ENCODE measurements at places on chromosomes 1 and 21.

GRCh38 chr1:100773444-100773843, 53.9 kb downstream of the VCAM1 start:
- no peak for DNase-seq

DNA sequence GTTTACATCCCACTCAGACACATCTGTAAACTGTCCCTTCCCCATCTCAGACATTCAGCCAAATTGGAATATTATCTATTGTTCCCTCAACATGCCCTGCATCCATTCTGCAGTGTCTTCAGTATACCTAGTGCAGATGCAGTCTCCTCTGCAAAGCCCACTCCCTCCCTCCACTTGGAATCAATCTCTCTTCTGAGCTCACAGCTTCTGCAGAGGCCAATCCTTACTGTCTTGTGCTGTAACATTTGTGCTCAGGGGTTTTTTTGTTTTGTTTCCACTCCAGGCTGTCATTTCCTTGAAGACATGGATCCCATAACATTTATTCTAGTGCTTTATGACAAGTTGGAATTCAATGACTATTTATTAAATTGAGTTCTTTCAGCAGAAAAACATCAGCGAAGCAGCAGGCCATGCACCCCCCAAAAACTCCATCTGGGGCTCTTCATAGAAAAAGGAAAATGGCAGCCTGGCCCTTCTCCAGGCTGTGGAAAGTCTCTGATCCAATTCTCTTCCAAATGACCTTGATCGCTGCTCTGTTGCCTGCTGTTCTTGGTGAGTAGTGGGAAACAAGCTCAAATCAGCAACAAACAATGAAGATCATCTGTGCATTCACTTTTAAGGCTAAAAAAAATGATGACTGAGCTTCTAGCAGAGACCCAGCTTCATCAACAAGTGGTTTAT, 8.7 kb downstream of the C4BPA start:
- DNase-seq = no peak

DNA sequence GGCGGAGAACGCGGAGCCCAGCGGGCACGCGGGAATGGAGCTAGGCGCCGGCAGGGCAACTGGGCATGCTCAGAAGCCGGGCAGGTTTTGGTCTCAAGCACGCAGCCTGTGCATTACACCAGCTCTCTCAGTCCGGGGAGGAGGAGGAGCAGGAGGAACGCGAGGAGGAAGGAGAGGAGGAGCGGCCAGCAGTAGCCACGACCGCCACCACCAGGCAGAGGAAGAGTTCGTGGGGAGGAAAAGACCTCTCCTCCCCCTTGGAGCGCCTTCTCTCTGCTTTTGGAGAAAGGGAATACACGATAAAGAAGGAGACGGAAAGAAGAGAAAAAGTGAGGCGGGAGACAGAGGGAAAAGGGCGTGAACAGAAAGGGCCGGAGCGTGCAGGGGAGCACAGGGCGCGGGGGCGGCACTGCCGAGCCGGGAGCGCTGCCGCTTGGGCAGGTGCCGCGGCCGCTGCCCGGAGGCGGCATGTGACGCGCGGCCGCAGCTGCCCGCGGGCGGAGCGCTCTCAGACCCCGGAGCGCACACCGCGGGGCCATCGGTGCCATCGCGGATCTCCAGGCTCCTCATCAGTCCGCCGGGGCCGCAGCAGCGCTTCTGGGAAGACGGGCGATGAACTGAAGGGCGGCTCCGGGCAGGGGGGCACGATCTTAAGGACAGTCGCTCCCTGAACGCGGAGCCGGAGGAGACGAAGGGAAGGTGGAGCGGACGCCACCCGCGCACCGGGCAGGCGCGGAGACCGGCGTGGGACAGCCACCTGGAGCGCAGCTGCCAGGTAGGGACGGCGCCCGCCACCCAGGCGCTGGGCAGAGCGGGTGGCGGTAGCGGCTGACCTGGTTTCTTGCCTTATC, at the start of gene CHRM3:
CHRM3 (plus strand) TSS at position 116 of the 851 bp plus-strand sequence. CDS start 520,884 bp downstream, outside the sequence.
- peak; percentile 12 for DNase-seq

DNA sequence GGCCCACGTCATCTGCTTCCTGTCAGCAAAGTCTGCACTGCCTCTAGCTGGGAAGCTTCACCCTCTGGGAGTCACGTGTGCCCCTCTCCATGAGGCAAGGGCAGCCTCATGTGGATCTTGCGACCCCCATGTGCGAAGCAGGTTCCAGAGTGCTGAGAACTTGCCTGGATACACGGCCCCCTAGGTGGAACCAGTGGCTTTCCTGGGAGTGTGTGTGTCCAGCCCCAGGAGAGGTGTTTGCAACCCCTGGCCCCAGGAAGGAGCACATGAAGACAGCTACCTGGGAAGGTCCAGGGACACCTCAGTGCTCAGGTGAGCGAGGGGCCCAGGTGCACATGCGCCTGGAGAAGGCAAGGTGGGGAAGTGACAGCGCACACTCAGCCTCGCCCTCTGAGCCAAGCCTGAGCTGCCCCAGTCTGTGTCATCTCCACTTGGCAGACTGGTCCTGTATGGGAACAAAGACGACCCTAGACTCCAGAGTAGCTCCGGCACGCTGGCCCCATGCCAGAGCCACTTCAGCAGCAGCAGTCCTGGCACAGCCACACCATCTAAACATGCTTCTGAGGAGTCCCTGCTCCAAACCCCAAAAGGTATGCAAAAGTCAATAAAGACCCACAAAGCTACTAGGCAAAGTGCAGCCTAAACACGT, 8.9 kb downstream of the LSS start:
- no peak for DNase-seq

- DNase-seq = peak; percentile 93
Measured at GRCh38 chr1:16175610-16176553, 20.0 kb upstream of the EPHA2 start.

GRCh38 chr1:76644139-76644538, 223.1 kb upstream of the ST6GALNAC5 start:
- no peak for DNase-seq

DNA sequence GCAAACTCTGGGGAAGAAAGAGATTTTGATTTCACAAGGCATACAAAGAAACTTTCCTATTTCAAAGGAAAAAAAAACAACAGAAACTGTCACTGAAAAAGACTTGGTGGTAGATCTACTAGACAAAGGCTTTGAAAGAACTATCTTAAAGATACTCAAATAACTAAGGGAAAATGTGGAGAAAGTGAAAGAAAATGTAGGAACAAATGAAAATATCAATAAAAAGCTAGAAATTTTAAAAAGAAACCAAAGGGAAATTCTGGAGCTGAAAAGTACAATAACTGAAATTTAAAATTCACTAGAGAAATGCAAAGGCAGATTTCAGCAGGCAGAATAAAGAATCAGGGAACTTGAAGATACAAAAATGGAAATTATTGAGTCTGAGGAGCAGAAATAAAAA, 6.2 kb downstream of the COL6A2 start:
- no peak for DNase-seq

- no peak for DNase-seq
Measured at GRCh38 chr1:1847061-1847850, 43.6 kb downstream of the GNB1 start.

DNA sequence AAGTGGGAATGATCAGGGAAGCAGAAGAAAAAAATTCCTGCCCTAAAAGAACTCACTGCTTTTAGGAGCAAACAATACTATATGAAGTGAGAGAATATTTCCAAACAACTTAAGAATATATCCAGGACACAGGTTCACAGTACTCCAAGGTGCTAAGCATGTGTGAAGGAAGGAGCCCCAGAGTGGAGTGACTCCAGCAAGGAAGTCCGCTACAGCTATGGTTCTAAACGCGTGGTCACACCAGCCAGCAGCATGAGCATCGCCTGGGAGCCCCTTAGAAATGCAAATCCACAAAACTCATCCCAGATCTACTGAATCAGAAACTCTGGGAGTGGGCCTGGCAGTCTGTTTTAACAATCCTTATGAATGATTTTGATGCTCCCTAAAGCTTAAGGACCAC, 36.1 kb downstream of the GADD45A start:
- DNase-seq = no peak

DNA sequence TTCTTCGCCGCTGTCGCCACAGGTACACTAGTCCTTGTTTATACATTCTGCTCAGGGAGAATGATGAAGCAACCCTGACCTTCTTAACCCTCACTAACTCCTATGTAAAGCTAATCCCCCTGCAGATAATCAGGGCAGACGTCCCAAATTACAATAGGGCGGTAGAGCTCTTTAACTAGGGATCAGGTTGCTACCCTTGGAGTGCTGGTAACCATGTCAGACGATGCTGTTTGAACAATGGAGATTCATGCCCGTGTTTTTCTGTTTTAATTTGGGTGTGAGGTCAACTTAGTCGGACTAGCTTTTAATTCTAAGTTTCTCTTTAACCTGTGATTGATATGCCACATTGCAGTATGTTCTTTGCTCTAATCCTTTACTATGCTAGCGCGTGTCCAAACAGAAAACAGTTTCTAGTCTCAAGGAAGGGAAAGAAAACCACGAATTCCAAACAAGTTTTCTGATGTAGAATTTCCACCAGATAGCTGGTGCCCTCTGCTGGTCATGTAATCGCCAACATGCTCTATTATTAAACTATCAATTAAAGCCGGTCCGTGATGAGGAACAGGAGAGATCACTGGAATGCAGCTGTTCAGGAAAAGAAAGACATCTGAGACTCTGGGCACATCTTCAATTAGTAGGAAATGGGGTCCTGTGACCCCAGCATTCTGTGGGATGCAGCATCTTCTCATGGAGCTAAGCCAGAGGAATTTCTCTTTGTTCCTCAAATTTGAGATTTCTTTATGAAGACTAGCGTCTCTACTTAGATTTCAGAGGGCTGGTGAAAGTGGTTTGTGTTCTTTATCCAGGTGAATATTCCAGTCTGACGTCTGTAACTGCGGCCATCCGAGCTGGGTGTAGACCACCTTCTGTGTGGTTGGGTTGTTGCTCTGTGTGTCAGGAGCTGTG, 18.3 kb upstream of the VAMP3 start:
- DNase-seq = peak; percentile 70

DNA sequence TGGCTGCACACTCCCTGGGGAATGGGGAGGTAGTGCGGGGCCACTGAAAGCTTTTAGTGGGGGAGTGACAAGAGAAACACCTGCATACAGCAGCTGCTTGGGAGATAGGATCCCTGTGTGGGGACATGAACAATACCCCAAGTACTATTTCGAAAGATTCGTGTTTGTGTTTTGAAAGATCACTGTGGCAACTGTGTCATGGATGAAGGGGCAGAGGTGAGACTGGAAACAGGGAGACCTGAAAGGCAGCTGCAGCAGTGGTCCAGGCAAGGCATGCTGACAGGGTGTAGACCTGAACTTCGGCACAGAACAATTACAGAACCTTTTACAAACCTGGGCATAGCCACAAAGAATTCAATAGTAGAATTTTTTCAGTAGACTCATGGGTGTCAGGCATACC, 32.9 kb downstream of the TENT5C start:
- DNase-seq = no peak

DNA sequence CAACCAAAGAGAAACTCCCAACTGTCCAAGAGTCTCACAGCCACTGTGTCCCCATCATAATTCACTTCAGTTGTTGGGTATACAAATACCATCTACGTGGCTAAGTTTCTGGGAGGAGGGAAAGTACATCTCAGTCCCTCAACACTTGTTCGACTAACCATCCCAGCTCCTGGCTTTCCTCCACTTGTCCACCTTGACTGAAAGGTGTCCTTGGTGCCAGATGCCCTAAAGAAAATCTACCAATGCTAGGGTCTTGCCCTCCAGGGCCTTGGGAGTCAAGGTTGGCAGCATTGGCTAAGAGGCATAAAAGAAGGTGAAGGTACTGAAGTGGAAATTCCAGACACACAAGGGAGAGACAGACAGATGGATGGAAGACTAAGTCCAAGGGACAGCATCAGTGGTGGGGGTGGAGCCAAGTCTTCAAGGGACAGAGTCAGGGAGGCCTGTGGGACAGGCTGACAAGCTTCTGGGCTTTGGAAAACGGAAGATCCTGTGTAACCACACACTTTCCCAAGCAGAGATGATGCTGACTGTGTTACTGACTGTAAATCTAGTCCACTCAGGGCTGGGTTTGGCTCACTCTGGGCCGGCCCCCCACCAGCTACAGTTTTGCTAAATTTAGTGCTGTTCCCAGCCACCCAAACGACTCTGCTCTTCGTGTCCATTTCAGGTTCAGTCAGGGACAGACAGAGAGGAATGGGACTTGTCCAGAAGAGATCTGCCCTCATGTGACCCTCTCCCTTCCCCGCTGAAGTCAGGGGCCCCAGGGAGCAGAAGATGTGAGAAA, 60.1 kb downstream of the CD34 start:
- DNase-seq = no peak

DNA sequence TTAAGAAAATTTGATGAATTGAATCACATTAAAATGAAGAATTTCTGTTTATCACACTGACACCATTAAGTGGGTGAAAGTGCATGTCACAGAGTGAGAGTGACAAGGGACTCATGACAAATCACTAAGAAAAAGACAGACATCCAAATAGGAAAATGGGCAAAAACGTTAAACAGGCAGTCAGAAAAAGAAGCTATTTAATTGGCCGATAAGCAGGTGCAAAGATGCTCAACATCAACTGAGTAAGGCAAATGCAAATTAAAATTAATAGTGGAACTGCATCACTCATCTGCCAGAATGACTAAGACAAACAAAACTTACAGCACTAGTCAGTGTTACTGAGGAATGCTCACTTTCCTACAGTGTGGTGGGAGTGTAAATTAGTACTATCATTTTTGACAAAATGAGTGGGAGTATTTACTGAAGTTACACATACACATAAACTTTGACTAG, 39.2 kb upstream of the RUNX1 start:
- peak; percentile 16 for DNase-seq

GRCh38 chr21:44713130-44713529, 1.8 kb upstream of the TSPEAR start:
- DNase-seq = no peak

- no peak for DNase-seq
Measured at GRCh38 chr1:117596023-117596720, 9.7 kb upstream of the TENT5C start.

DNA sequence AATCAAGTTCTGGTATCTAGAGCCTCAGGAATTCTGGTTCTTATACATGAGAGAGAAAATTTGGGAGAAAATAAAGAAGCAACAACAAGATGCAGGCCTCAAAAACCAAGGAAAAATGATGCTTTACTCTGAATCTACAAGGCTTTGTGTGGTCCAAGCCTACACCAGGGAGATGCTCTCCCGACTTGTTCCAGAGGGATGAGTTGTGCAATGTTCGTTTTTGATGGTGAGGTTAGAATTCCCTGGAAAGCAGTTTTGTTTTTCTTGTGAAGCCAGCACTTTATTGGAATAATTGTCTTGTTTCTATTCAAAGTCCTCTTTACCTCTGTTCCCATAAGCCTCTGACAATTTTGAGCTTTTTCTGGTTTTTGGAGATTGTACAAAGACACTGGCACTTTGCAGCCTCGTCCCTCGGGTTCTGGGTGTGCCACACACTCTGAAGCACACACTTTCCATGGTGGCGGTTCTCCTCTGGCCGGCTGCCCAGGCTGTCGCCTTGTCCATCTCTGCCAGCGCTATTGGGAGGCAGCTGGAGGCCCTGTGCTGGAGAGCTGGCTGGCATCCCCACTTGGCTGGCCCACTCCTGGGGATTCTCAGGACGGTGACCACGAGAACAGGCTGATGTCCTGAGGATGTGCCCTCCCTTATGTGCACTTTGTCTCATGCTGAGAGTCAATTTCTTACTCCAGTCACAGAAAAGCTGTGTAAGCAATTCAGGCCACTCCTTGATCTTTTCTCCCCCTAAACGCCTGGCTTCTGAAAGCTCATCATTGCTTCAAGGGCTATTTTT, 70.2 kb downstream of the EDEM3 start:
- DNase-seq = peak; percentile 23

Data from GM03348 (cell line).